ENCODE measurements at places on chromosomes 2 and 18.

- DNase-seq, result no peak
Observed at GRCh38 chr2:118911936-118912335, 30.1 kb upstream of the MARCO start.

DNA sequence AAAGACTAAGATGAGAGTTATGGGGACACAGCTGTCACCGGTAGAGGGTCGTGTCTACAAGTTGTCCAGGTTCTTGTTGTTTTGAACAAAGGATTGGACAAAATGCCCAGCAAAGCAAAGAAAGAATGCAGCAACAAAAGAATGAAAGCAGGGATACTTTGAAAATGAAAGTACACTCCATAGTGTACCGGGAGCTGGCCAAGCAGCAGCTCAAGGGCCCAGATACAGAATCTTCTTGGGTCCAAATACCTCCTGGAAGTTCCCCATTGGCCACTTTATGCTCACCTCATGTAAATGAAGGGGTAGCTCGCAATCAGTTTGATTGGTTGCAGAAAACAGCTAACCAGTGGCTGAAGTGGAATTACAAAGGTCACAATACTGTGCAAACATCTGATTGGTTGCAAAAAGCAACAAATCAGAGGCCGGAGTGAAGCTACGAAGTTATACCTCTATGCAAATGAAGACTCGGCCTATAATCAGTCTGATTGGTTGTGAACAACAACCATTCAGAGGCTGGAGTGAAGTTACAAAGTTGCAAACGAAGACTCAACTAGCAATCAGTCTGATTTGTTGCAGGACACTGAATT, 474.9 kb upstream of the TMEFF2 start:
- no peak for DNase-seq

DNA sequence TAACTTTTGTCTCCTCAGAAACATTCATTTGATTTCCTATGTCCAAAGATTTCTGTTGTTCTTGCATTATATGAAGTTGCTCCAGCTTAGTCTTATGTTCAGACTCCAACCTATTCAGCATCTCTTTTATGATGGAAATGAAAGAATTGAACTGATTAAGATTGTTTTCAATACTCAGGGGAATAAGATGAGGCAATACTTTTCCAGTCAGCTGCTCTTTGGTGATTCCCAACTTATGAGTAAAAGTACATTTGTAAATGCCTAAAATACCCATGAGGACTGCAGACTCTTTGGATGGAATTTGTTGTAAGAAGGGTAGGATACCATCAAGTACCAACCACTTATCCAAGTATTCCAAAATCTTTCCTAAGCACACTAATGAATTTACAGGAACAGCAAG, 39.8 kb downstream of the TRAK2 start:
- no peak for DNase-seq

DNA sequence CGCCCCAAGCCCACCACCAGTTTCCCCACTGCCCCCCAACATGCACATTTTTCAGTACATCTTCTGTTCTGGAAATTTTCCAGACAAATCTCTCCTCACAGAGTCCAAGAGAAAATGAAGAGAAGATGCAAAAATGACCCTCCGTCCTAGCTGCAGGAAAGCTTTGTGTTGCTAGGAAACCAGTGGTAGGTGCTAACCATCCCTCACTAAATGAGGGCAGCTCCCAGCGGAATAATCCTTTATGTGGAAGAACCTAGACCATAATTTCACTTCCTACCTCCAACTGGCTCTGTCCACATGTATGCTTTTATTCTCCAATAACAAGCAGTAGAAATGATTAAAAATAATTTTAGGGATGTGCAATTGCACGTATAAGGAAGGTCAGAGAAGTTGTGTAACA, 311.9 kb upstream of the EPHA4 start:
- no peak for DNase-seq

GRCh38 chr2:3324404-3325281, 53.0 kb downstream of the EIPR1 start:
- no peak for DNase-seq

GRCh38 chr18:36496022-36496421, 198.5 kb downstream of the FHOD3 start:
- DNase-seq, result peak; percentile 21

GRCh38 chr18:46336278-46337111, 232.3 kb downstream of the HAUS1 start:
- DNase-seq, result no peak

DNA sequence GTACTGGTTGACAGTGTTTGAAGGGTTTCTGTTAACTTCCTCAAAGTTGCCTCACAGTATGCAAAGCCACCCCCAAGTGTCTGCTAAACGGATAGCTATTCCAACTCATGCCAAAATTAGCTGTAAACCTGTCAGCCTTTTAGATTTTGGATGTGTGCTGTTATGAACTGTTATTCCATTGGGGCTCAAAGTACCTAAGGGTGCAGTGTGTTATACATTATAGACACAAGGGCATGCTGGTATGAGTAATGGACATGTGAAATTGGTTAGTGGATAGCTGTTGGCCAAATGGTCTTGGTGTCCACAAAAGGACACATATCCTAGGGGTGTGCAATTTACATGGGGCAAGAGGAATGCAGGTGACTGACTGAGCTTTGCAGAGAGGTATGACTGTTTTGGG, 33.7 kb upstream of the CCBE1 start:
- DNase-seq, result no peak

DNA sequence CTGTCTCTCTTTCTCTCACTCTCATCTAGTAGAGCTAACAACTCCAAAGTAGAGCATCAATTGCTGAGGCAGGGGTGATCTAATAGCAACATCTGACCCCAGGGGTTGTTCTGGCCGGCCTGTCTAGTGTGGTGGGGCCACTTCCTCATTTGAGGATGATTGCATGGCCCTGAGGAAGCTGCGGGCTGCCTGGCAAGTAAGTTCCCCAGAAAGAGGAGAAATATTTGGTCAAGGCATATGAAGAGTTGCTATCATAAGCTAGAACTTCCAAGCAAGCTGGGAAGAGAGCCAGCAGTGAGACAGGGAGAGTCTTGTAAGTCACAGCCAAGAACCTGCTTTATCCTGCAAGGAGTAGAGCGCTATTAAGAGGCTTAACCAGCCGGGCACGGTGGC, 50.8 kb upstream of the TMEM87B start:
- peak; percentile 52 for DNase-seq

DNA sequence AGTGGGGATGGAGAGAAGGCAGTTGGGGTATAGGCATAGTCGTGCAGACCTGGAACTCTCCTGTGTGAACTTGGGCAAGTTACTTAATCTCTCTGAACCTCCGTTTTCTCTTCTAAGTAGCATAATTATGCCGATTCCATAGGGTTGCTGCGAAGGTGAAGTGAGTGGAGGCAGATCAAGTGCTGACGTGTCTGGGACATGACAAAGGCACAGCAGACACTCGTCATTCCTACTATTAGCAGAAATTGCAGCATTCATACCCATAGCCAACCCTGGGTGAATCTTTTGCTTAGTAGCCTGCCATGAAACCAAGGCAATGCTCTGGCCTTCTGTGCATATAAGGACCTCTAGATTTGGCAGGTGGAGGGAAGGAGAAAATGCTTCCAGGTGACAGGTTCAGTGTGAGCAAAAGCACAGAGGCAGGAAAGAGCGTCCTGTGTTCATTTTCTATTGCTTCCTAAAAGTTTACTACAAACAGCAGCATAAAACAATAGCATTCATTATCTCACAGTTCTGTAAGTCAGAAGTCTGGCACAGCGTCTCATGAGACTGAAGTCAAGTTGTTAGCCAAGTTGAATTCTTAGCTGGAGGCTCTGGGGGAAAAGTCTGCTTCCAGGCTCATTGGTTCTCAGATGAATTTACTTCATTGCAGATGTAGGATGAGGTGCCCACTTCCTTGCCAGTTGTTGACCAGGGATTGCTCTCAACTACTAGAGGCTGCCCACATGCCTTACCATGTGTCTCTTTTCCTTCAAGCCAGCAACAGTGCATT, 77.8 kb downstream of the CTIF start:
- DNase-seq, result no peak

DNA sequence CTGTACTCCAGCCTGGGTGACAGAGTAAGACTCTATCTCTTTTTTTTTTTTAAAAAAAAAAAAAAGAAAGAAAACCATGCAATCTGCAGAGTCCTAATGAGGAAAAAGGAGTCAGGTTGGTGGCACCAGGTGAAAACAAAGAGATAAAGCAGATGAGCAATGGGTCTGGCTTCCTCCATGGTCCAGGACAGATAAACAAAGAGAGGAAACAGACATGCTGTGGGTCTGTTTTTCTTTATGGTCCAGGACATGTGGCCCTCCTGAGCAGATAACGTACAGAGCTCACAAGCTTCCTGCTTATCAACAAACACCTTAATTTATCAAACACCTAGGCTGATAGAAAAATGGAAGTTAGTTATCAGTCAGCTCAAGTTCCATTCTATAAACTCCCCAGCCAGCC, 24.4 kb upstream of the TUBB6 start:
- DNase-seq, result no peak

- DNase-seq, result no peak
Observed at GRCh38 chr2:110097506-110098220, 18.0 kb downstream of the MALL start.

GRCh38 chr2:142259356-142259755, 128.5 kb upstream of the LRP1B start:
- DNase-seq, result no peak

- DNase-seq, result no peak
Observed at GRCh38 chr2:116804901-116805300, 1009.6 kb upstream of the DDX18 start.

Measured in OCI-LY7 (cell line).